NCI-H1092 (cell line): ENCODE measurements at places on chromosomes 6 and 20.

DNA sequence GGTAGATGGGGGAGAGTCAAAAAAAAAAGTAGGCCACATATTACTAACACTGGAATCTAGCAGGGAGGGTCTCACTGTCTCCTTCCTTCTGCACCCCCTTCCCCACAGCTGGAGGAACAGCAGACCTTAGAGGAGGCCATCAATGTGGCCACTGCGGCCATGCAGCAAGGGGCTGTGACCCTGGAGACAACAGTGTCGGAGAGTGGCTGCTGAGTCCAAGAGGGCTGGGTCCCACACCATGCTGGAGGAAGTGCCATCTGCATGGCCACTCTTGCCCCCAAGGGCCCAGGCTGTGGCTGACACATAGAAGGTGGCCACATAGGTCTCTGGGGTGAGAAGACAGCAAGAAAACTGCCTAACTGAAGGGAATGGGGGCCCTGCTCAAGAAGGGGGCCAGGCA is 2.6 kb upstream of the DEF6 start:
- DNase-seq, result no peak

GRCh38 chr20:47237715-47238114 is 118.8 kb downstream of the ZMYND8 start:
- DNase-seq, result no peak

GRCh38 chr6:70957284-70957617 is 391 bp upstream of the B3GAT2 start:
- no peak for DNase-seq

- no peak for DNase-seq
Measured at GRCh38 chr6:26267083-26267589, 97.9 kb upstream of the BTN3A2 start.

DNA sequence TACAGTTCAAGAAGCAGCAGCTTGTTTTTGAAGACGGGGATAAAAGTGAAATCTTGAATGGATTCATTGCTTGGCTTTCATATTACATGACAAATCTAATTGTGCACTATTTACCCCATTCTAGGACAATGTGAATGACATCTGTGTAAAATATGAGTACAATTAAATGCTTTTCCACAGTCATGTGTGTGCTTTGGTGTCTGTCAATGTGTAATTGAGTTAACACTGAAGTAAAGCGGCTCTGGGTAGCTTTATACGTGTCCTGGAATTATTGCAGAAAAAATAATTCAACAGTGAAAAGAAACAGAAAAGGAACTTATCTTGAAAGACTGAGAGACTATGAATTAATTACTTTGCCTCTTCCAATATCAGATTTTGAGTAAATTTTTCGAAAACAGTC is 233.5 kb upstream of the HS3ST5 start:
- no peak for DNase-seq

DNA sequence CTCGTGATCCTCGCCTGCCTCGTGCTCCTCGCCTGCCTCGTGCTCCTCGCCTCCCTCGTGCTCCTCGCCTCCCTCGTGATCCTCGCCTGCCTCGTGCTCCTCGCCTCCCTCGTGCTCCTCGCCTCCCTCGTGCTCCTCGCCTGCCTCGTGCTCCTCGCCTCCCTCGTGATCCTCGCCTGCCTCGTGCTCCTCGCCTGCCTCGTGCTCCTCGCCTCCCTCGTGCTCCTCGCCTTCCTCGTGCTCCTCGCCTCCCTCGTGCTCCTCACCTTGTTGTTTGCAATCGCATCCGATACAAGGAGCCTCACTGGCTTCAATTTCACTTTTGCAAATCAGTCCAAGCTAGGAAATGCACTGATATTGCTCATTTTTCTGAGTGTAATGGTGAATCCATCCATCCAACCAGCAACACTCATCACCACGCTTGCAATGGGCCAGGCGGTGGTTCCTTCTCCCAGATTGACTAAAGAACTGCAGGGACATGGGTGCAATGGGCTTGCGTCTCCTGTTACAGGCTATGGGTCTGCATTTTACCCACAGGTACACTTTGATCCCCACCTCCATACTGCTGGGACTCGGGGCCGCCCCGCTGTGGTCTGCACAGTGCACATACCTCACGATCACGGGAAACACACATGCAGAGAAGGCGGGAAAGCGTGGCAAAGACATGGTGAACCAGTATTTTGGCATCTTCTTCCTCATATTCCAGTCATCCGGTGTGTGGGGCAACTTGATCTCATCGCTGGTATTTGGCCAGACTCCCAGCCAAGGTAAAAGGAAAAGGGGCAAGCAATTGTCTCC is 4.6 kb downstream of the UNC93A start:
- DNase-seq, result no peak

GRCh38 chr6:5282191-5282623 is 20.9 kb downstream of the FARS2 start:
- DNase-seq, result no peak

DNA sequence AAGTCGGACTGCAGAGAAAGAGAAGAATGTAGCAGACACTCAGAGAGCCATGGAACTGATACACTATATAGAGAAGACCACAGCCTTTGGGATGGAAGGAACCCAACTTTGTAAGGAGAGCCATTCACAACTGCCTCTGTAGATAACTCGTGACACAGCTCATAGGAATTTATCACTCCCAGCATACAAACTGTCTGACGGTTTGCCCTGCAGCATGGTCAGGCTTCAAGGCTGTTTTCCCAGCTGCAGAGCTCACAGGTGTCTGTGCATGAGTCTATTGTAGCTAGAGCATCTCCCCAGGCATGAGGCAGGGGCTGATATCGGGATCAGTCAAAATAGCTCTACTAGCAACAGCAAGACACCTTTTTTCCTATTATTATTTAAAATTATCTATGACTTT is 130.5 kb upstream of the DTNBP1 start:
- DNase-seq, result no peak
